Inflammatory macrophage treated with lipopolysaccharide for 1 hour (primary cell): ENCODE measurements at places on chromosomes 7 and 10.
A peak's percentile ranks its signal among the peaks of the same experiment; 100 is the strongest.

- no peak for DNase-seq
Measured at GRCh38 chr7:73668886-73669230, 1.2 kb downstream of the VPS37D start.

DNA sequence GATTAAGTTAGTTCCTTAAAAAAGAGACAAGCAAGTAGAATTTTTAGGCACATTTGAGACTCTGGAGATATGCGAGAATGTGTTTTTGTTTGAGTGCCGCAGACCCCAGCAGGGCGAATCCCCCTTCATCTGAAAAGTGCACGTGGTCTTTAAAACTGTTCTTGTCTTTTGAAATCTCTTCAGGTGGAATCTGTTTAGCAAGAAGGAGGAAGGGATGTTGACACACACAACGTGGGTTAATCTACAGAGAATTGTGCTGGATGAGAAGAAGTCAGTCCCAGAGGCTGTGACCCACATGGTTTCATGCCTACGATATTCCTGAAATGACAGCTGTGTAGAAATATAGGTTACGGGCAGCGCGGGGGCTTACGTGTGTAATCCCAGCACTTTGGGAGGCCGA is 27.1 kb upstream of the ZFAND2A start:
- DNase-seq, result no peak

- peak; percentile 34 for DNase-seq
Measured at GRCh38 chr7:12601302-12601869, 30.9 kb downstream of the SCIN start.

DNA sequence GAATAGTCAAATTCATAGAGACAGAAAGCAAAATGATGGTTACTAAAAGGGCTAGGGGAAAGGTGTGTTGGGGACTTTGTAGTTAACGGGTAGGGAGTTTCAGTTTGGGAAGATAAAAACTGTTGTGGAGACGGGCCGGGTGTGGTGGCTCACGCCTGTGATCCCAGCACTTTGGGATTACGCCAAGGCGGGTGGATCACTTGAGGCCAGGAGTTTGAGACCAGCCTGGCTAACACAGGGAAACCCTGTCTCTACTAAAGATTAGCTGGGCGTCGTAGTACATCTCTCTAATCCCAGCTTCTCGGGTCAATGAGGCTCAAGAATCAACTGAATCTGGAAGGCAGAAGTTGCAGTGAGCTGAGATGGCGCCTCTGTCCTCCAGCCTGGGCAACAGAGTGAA is 30.8 kb downstream of the KPNA7 start:
- DNase-seq, result no peak

GRCh38 chr7:22194658-22195273 is 162.2 kb downstream of the RAPGEF5 start:
- DNase-seq, result no peak

GRCh38 chr7:31408140-31408729 is 67.7 kb upstream of the NEUROD6 start:
- peak; percentile 48 for DNase-seq

GRCh38 chr7:36639826-36640225 is 84.5 kb downstream of the AOAH start:
- no peak for DNase-seq

DNA sequence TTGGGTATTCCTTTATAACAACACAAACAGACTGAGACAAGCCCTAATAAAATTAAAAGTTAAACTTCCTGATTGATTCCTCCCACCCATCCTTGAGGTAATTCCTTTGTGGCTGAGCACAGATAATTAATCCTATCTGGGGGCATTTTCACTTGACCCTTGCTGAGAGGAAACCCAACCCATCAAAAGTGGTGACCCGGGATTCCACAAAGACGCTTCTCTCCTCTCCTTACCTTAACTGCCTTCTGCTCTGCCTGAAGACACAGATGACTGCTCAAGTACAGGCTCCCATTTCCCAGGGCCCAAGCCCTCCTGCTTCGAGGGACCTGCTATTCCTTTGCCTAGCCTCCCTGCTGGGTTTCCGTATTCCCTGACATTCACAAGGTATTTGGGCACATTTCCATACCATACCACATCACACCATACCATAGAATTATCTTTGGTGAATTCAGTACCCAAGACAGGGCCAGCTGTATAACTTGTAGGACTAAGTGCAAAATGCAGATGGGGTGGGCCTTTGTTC is 9.8 kb upstream of the MAPK8 start:
- DNase-seq, result no peak

DNA sequence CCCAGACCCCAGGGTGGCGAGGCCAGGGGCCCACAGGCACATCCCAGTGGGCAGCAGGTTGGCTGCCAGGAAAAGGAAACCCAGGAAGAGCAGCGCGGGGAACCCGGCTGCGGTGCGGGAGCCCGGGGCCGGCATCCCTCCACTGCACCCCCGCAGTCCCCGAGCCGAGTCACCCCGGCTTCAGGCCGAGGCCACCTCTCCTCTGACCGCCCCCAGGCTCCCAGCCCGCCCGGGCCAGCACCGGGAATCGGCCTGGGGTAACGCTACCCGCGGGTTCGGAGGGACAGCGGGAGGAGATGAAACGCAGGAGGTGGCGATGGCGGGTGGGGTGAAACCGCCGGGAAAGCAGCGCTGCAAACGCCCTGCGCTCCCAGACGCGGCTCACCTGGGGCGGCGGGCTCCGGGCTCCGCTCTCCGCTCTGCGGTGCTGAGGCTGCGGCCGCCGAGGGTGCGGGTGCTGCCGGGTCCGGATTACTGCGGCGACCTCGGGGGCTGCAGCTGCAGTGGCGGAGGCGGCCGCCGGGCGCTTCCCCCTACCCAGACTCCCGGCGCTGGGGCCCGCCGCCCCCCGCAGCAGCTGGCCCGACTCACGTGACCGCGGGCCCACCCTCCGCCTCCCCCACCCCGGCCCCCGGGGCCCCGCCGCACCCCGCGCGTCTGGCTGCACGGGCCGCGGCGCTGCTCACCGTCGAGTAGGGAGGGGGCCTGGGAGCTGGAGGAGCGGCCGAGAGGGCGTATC is at the start of gene SCRN1:
SCRN1 (minus strand) TSS at position 545 of the 739 bp plus-strand sequence. CDS start 20,734 bp downstream, outside the sequence.
- no peak for DNase-seq

DNA sequence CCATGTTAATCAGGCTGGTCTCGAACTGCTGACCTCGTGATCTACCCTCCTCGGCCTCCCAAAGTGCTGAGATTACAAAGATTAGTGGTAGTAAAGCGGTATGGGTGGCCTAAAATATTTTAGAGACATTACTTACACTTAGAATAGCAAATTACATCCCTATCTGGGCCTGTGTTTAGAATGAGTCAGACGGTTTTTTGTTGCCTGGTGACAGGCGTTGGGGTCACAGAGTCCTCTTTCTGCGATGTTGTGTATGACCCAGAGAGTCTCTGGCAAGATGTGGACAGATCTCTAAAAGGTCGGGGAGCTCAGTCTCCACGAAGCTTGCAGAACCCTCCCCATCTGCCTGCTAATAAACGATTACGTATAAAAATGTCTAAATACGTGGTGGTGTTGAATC is 39.6 kb upstream of the PRKCQ start:
- DNase-seq, result no peak

DNA sequence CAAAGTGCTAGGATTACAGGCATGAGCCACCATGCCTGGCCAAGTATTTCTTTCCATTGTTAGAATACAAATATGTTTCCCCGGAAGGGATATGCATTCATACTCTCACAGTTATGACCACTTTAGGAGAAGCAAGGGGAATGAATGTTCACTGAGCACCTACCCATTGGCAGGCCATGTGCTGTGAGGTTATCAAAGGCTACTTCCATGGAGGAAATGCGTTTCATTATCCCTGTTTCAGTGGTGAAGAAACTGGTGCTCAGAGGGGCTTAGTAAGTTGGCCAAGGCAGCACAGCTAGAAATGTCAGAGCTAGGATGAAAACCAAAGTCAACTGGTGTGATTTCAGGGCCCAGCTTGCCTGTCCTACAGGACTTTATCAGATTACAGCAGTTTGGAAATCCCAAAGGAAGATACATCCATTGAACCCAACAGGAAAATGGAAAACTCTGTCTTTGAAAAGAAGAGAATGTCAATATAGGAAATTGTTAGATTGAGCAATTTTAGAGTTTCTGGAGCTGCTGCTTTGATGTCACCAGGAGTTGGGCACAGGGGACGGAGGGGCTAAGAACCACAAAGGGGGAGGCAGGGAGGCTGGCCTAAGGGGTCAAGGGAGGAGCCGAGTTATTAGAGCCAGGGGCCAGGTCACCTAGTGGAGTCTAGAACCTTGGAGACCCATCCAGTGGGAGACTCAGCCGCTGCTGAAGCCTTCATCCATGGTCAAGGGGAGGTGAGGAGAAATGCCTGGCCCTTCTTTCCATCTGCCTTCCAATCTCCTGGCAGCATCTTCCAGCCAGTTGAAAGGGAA is 319.8 kb downstream of the FRMD4A start:
- peak; percentile 49 for DNase-seq

- DNase-seq, result no peak
Measured at GRCh38 chr7:93119191-93119905, 1.6 kb upstream of the SAMD9 start.

GRCh38 chr10:59670269-59670668 is 39.4 kb downstream of the SLC16A9 start:
- DNase-seq, result no peak

DNA sequence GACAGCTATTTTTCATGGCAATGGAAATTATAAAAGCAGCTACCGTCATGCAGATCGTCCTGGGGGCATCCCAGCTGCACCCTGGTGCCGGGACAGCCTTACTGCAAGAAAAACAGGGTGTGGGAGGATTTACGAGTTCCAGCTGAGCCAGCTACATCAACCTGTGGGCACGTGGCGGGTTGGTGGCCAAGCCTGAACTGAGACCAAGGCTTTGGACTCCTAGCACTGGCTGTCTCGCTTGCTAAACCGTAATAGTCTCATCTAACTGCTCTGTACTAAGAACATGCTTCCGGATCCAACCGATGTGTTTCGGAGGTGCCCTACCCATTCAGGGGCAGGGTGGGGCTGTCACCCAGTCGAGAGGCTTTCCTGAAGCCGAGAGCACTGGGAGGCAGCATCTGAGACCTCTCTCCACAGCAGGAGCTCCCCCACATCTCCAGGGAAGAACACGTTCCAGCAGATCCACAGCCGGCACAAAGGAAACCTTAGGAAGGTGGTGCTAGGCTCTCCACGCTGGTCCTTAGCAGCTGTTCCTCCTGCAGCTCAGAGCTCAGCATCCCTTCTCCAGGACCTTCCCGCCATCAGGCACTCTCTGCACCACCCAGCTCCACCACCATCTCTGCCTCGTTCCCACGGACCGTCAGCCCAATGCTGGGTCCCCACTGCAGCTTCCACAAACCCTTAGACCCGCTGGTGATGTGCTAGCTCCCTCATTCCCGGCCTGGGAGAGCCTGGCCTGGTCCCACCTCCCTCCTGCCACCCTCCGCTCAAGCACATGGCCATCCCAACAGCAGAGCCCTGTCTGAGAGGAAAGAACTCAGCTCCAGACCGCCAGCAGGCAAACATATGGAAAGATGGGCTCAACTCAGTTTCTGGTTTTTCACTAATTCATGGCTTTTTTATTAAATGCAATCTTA is 158.5 kb downstream of the PTPRN2 start:
- DNase-seq, result no peak

DNA sequence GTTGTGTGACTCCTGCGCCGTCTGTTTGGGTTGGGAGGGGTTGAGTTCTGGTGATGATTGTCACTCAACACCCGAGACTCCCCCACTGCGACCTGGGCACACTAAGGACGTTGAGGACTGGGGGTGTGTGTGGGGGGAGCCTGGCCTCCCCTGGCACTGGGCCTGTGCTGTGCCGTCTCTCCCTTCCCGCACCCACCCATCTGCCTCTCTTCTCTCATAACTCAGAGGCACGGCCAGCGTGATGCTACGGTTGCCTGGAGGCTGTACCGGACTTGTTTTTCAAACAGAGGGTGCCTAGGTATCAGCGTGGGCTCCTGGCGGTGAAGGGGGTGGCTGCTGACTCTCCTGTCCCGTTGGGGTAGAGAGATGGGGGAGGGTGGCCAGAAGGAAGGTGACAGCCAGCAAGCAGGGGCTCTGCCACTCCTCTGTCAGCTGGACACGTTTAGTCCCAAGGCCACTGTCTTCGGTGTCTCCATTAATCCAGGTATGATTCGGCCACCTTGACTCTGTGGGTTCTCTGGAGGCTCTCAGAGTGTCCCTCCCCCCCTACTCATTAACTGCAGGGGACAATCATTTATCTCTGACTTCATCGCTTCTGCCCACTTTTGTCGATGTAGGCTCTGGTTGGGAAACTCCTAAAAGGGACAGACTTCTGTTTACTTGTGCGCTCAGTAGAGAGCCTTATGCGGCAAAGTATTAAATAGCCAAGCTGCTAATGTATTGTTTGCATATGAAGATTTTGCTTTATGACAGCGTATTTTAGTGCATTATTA is 56.5 kb upstream of the PFKFB3 start:
- DNase-seq, result no peak
